ENCODE measurements at places on chromosomes 4 and X.

DNA sequence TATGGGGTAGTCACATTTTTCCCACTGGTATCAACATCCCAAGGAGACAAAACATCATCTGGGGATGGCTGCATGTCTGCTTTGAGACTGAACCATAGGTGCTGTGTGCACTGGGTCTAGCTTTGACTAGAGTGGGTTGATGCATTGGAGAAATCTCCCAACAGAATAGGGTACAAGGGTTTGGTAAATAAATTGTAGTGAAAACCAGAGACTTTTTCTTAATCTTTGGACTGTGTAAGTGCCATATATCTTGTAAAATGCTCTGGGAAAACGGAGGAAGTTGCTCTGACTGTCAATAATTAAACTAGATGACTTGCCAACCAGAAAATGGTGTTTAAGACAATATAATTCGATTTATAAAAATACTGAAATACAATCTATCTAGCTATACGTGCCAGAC, 1064.0 kb upstream of the SLIT2 start:
- DNase-seq = no peak

DNA sequence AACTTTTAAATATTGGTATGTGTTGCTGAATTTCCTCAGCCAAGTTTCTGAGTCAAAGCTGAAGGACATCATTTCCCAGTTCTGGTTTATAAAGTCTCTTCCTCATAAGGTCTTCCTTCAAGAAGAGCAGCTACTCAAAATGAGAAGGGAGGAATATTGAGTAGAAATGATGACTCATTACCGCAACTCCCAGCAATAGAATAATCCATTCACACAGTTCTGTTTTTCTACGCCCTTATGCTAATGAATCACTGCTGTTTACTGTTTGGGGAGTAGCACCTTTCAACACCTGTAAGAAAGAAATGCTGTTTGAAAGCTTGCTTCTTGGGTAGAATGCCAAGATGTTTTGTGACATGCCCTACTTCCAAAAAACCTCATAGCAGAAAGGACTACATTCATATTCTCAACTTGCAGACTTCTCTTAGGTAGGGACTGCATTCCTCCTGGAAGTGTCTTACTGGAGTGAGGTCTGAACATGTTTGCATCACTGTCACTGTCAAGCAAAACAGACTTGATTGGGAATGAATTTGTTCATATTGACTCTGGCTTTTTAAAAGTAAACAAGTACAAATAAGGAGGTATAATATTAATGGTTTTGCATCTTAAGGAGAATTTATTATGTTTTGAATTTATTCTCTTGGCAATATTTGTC, 147.2 kb upstream of the BANK1 start:
- DNase-seq = no peak

- DNase-seq = peak; percentile 34
These were observed at the start of gene CCDC160 for GRCh38 chrX:134236626-134237614. Gene CCDC160, plus strand, starts transcription at chrX:134237182. Its CDS starts 7,619 bp downstream, at chrX:134244801.

GRCh38 chr4:71683309-71683708, 100.6 kb downstream of the GC start:
- no peak for DNase-seq

DNA sequence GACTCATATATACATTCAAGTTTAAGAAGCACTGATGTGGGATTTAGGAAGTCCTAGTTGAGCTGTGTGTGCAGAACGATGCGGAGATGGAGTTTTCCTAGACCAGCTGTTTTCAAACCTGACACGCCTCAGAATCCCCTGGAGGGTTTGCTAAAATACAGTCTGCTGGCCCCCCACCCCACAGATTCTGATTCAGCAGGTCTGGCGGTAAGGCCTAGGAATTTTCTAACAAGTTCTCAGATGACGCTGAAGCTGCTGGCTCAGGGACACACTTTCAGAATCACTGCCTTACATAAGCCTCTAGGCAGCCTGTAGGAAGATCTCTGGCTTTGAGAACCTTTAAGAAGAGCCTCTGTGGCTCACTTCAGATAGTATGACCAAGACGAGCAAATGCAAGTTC, 73.1 kb downstream of the PHEX start:
- no peak for DNase-seq

DNA sequence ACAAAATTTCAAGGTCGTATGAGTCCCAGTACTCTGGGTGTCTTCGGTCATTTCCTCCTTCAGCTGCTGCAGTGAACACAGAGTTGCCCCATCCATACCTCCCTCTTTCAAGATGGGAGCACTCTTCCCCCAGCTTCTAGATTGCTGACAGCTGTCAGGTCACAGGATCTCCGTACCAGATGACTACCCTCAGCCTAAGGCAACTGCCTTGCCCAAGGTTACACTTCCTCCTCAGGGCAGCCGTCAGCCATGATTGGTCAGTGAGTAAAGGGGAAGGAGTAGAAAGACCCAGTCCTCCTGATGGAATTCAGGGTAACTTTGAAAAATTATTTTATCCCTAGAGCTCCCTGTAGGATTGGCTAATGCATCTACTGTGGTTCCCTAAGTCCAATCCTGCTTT, 81.6 kb downstream of the NAF1 start:
- DNase-seq = no peak

DNA sequence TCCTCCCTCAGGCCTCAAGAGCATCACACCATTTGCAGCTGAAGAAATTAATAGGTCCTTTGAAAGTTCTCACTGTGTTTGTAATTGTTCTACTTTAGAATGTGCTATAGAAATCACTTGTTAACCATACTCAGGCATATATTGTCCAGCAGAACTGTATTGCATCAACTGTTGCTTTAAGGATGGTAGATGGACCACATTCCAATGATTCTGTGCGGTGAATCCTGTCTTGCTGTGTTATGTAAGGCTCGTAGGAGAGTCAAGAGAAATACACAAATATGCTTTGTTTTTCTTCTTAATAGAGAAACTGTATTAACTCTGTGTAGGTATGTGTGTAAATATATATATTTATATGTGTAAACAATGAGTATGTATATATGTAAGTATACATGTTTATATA, 6.3 kb upstream of the ADGRA3 start:
- no peak for DNase-seq

GRCh38 chr4:188612659-188613058, 473.4 kb downstream of the TRIML1 start:
- DNase-seq = no peak

- DNase-seq = peak; percentile 83
These were observed 72.4 kb downstream of the COQ2 start for GRCh38 chr4:83212041-83212851.

DNA sequence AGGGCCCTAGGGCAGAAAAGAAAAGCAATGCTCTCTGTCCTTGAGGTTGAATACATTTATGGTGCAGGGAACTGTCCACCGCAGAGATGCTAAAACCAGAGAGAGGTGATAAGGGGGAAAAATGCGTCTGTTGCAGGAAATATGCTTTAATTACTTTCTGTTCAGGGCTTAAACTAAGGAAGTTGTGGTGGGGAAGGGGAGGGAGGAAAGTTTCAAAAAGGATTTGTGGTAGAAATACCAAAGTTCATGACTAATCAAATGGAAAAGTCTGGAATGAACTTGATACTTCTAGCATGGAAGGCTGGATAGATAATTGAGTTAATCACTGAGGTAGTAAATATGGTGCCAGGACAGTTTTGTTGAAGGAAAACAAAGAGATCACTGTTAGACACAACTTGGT, 99.0 kb downstream of the ASB9 start:
- DNase-seq = no peak

- DNase-seq = peak; percentile 76
These were observed 994 bp downstream of the GALNT7 start for GRCh38 chr4:173169428-173170181.

- no peak for DNase-seq
These were observed 113.1 kb downstream of the QDPR start for GRCh38 chr4:17398805-17399204.

GRCh38 chr4:147173797-147174432, 228.3 kb upstream of the TTC29 start:
- DNase-seq = no peak

DNA sequence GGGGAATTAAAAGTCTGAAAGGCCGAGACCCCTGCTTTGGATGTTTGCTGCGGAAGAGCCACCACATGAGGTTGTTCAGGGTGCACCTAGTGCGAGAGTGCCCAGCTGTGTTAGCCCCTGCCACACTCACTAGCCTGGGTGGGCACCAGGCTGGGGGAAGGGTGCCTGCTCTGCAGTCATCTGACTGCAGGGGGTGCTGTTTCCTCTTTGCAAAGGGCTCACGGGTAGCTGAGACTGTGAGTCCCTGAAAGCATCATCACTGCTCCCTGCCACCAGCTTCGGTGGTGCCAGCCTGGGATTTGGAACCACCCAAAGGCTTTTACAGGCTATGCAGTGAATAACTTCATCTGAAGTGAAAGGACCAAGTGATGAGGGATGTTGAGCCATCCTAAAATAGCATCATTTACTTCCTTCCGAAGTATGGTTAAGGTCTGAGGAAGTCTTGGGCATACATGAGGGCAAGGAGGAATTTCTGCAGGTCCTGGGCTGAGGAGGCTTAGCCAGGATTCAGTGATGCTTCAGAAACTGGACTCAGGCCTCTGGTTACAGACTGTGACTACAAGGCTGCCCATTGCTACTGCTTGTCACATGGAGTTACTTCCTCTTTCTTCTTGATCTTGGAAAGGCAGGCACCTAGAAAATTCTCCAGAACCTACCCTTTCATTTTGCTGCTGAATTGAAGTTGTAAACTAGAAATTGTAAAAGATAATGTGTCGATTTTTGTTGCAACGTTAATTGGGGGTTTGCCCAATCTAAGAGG, 293.2 kb upstream of the PRPS2 start:
- DNase-seq = no peak

GRCh38 chr4:234178-234577, 71.1 kb downstream of the ZNF732 start:
- DNase-seq = no peak

DNA sequence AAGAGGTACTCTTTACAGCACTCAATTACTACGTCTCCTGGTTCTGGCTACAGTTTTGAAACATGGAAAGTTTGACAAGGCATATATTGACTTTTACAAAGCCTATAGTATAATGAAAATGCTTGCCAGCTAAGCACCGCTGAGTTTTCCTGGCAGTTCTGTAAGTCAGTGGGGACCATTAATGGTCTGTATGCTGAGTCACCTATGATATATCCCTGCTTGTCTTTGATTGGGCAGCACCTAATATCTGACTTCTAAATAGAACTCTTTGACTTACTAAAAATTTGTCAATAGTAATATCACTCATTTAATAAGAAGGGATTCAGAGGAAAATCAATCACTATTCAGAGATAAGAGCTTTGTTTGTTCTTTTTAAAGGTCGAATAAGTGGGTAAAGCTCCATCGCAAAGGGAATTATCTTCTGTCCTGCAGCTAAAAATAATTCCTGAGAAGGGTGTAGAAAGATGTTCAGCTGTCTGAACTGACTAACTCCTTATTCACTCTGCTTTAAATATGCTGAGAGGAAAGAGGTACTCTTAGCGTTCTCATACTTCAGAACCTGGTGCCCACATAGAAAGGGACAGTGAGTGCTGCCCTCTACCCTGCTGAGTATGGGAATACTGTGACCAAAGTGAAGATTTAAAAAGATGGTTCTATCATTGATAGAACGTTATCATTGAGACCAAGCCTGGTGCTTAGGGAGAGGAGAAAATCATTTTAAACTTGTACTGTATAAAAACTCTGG, 959 bp downstream of the SMPX start:
- no peak for DNase-seq

- no peak for DNase-seq
These were observed 55.1 kb downstream of the NBDY start for GRCh38 chrX:56783996-56784620.

- DNase-seq = no peak
These were observed 38.2 kb downstream of the NLGN3 start for GRCh38 chrX:71182871-71183270.

- DNase-seq = no peak
These were observed 14.3 kb downstream of the FGFR3 start for GRCh38 chr4:1807332-1807777.

DNA sequence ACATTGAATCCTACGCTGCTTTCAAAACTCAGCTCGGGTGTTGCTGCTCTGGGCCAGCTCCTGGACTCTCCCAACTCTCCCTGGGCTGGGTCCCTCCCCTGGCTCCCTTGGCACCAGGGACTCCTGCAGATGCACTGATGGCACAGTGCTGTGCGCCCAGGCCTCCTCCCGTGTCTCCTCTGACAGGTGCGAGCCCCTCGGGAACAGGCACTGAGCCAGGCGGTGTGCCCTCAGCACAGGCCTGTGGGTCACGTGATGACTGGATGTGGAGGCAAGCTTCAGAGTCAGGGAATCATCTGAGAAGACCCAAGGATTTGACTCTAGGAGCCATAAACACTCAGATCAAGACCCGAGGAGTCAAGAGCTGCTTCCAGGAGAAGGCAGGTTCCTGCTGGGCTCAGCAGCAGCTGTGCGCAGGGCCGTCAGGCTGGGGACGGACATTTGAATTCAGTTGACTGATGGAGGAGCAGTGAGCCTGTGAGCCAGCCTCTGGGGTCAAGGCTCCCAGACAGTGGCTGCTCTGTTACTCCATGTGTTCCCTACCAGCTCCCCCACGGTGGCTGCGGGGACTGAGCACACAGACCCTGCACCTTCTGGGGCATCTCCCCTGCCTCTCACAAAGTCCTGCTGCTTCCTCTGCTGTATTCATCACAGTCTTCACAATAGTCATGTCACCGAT, 33.0 kb downstream of the NAT8L start:
- no peak for DNase-seq

- DNase-seq = no peak
These were observed 152.5 kb upstream of the PJA1 start for GRCh38 chrX:69317721-69318120.

DNA sequence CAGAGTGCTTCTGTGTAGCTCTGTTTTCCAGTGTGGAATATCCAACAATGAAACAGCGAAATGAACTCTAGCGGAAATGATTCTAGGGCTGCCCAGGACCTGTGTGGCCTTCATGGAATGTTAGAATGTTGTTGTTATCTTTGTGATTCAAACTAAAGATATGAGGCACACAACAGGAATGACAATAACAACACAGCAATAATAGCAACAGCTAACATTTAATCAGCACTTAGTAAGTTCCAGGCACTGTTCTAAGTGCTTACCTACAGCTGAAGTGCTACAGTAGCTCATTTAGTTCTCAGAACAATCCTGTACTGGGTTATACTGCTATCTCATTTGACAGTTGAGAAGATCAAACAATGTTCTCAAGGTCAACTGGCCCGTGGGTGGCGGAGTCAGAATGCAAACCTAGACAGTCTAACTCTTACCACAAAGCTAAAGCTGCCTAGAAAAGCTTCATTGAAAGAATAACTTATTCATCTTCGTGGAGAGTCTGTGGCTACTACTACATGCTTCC, 63.7 kb downstream of the MAML3 start:
- no peak for DNase-seq

DNA sequence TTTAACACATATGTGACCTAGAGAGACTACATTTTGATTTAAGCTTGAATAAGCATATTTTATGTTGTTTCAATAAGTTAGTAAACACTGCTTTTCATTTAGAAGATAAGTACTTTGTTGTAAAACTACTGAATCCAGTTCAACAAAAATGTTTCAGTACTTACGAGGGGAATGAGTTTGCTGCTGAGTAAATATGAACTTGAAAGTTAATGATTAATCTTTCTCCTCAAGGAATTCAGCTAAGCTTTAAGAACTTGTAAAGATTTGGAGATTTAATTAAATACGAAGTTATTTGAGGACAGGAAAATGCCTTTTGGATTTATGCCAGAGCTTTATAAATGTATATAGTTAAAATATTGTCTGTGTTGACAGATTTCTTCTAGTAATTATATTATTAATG, 933.0 kb upstream of the LCORL start:
- DNase-seq = no peak

Data from activated naive CD4-positive, alpha-beta T cell treated with anti-CD3 and anti-CD28 coated beads, Interleukin-2, amount 10 ng/mL, durations not matched to agents 7 days and 5 days (primary cell).